ENCODE measurements at places on chromosomes 5 and 9.

- no peak for DNase-seq
These were observed 485.8 kb downstream of the BRINP1 start for GRCh38 chr9:118883411-118883810.

DNA sequence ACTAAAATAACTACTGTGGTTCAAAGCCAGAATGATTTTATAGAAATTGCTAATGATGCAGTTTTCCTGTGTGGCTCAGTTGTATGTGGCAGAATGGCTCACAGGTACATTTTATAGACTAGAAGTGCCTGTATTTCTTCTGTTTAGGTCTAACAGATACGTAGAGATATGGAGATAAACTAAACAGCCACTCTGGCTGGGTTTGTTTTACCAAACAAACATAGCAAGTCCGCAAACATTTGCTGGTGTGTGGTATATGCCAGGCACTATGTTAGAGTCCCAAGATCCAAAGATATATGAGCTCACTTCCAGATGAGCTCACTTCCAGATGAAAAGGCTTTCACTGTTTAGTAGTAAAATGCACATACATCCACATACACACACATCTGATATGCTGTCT lies 24.4 kb downstream of the ADRB2 start:
- no peak for DNase-seq

GRCh38 chr5:100407053-100407452 lies 128.1 kb upstream of the FAM174A start:
- no peak for DNase-seq

- DNase-seq, result no peak
These were observed 696 bp downstream of the ZFP62 start for GRCh38 chr5:180860273-180860886.

DNA sequence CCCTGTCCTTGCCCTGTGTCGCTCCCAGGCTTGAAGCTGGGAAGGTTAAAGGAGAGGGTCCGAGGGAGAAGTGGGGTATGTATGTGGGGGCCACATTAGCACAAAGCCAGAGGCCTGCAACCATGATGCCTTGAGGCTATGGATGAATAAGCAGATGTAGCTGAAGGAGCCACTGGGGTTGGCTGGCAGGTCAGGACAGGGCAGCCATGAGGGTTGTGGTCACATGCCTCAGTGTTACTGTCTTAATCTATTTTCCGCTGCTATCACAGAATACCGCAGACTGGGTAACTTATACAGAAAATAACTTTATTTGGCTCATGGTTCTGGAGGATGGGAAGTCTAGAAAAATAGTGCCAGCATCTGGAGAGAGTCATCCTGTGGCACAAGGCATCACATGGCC lies 9.2 kb upstream of the GRHPR start:
- DNase-seq, result no peak

All from activated T-cell treated with anti-CD3 and anti-CD28 coated beads for 4 hours (primary cell).